Stimulated activated CD4-positive, alpha-beta T cell treated with anti-CD3 and anti-CD28 coated beads, Interleukin-1b, Interleukin-23, amount 100 ng/mL, for 48 hours (primary cell): ENCODE measurements at places on chromosomes 1 and 21.

GRCh38 chr1:194214735-194215134, 1028.3 kb upstream of the B3GALT2 start:
- no peak for DNase-seq

DNA sequence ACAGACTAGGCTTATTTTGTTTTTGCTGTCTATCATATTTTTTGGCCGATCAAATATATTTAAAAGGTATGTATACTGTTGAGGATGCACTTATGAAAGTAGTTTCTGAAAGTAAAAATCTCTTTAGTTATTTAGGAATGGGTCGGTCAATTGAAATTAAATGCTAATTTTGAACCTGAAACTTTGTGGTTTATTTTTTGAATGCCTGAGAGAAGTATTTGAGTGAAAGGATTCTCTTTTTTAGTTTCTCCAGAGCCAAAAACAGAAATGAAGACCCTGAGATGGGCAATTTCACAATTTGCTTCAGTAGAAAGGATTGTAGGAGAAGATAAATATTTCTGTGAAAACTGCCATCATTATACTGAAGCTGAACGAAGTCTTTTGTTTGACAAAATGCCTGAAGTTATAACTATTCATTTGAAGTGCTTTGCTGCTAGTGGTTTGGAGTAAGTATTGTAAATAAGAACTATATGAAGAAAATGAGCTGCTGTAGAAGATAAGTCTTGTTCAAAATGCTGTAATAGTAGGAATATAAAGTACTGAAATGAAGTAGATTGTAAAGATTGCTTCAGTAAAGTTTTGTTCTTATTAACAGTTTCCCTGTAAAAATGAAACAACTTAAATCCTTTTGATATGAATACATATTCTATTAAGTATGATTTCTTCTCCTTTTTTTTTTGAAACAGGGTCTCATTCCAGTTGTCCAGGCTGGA, 11.5 kb downstream of the USP1 start:
- DNase-seq: no peak

GRCh38 chr1:160801836-160802580, 6.0 kb downstream of the LY9 start:
- DNase-seq: no peak

GRCh38 chr1:104120525-104120924, 370.8 kb downstream of the AMY1C start:
- DNase-seq: no peak

DNA sequence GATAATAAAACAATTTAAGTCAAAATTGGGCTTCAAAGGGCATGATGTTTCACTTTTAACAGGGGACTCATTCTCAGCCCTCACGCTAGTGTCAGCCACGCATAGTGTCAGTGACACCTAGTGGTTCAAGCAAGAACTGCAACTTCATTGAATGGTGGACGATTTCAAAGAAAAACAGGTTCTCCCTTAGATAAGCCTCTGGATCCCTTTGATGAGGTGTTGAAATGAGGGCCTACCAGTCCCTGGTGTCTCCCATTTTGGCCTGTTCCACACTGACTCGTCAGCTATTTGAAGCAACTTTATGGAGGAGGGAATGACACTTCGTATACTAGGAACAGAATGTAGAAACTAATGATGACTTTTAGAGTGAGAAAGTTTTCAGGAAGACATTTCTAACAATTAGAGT, 56.2 kb downstream of the FCRL5 start:
- peak; percentile 24 for DNase-seq

- no peak for DNase-seq
These were observed 81.5 kb downstream of the NDUFS5 start for GRCh38 chr1:39107341-39108290.

DNA sequence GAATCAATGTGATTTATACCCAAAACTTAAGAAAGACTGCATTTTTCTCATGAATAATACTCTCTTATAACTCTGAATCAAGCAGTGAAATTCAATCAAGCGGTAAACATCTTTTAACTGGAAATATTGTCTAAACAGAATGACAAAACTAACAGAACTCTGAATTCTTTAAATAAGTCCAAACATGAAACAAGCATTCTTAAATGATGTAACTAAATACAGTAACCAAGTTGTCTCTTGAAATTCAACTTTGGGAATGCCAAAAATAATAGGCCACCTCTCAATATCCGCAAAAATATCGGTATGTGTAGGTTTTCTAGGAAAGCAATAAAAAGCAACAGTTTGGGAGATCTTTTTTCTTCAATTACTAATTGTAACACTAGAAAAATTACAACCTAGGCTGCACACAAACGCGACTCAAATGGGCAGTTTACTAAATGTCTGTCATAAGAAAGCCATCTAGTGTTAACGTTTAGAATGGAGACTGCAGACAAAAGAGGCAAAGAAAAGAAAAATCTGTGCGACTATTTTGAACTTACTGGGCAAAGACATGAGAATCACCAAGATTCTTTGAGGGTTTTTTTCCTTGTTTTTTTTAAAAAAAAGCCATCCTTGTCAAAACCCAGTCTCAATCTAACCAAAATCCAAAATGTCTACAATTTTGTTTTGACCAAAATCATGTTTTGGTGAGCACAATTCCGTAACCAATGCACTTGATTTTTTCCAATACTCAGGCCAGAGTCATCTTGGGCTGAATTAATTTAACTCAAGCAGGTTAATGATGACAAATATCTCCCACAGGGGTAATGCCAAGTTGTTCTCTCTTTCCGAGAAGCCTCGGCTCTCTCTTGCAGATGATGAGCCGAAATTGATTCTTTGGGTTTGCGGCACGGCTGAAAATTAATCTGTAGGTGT, 1.3 kb downstream of the SIPA1L2 start:
- DNase-seq: no peak

- peak; percentile 47 for DNase-seq
These were observed 1.2 kb downstream of the TUT4 start for GRCh38 chr1:52551507-52552235.

DNA sequence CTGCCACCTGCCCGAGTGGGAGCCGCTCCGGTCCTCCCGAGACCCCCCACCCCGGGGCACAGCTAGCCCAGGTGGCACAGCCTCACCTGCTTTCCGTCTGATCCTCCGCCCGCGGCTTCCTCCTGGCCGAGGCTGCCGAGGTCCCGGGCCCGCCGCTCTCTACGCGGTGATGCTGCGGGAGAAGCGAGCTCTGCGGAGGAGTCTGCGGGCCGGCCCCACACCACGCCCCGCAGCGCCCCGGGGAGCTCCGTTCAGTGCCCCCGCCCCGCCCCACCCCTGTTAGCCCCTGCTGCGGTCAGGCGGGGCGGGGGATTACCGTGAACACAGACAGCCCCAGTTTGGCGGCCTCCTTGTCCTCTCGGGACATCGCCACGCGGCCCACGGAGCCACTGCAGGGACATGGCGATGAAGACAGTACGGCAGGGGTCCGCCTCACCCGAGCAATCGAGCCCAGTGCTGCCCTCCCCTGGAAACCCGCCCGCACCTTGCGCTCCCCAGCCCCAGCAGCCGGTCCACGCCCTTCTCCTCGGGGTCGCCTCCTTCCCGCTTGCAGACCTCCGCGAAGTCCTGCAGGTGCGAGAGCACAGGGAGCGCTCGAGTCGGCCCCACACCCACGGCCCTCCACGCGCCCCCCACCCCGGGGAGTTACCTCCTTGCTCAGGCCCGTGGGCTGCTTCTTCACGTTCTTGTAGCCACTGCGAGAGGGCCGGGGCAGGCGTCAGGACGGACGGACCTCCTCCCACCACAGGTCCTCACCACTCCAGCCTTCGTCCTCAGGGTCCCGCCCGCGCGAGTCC, 933 bp downstream of the C1orf35 start:
- peak; percentile 58 for DNase-seq

- no peak for DNase-seq
These were observed 21.1 kb upstream of the GPR157 start for GRCh38 chr1:9149837-9150581.

GRCh38 chr1:6906783-6907182, 121.5 kb downstream of the CAMTA1 start:
- DNase-seq: no peak

DNA sequence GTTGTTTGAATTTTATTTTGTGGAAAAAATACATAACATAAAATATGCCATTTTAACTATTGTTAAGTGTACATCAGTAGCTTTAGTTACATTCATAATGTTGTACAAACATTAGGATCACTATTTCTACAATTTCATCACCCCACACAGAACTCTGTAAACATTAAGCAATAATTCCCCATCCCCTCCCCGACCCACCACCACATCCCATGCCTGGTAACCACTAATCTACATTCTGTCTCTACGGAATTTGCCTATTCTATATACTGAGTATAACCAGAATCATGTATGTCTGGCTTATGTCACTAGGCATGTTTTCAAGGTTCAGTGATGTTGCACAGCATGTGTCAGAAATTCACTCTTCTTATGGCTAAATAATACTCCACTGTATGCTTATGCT, 47.7 kb downstream of the CDC42BPA start:
- no peak for DNase-seq

DNA sequence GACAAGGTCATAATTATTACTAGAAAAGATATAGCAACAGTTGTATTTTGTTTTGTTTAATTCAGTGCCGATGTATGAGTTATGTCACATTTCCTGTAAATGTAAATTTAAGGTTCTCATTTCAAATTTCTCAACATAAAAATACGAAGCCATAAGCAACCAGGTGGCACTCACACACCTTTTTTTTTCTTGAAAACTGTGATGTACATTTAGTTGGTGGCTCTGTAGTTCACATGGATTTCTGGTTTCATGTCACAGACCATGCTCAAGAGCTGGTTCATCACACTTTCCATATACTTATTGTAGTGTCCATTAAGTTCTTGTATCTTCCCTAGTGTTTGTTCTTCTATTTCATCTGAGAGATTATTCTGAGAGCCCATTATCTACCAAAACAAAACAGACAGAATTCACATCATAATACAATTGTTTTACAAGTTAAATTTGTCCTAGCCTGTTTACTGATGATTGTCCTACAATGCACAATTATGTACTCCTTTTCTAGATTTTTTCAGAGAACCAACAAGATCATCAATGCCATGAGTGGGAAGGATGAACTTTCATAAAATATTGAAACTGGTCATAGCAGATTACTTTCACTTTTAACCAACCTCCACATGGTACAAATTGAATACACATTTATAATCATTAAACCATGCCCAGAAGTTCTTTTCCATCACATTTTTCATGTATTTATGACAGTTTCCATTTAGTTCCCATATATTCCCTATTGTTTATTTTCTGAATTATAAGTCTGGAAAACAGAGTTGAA, 17.1 kb downstream of the ATP6V1G3 start:
- no peak for DNase-seq

- DNase-seq: no peak
These were observed 8.0 kb downstream of the FCAMR start for GRCh38 chr1:206962272-206962671.

- DNase-seq: no peak
These were observed 7.1 kb downstream of the IGSF9 start for GRCh38 chr1:159938211-159938852.

- no peak for DNase-seq
These were observed 43.1 kb downstream of the SKI start for GRCh38 chr1:2271211-2271721.

DNA sequence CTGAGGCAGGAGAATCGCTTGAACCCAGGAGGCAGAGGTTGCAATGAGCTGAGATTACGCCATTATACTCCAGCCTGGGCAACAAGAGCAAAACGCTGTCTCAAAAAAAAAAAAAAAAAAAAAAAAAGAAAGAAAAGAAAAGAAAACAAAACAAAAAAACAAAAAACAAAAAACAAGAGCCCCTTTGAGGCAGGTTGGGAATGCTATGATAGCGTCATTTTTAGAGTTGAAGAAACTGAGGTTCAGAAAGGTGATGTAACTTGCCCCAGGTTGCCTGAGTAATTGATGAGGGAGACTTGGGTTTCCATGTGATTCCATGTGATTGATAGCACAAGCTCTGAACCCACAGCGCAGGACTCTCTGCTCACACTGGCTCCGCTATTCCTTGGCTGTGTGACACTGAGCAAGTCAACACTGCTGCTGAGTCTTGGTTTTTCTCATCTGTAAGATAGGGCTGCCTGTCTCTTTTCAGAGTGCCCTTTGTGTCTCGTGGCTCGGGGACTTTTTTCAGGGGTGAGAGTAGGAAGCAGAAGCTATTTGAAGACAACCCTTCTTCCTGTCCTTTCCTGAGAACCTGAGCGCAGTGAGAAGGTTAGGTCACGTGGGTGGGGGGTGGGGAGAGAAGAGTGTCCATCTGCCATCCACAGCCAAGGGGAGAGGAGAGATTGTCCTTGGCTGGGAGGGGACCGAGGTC, 2.5 kb downstream of the CNR2 start:
- DNase-seq: no peak

DNA sequence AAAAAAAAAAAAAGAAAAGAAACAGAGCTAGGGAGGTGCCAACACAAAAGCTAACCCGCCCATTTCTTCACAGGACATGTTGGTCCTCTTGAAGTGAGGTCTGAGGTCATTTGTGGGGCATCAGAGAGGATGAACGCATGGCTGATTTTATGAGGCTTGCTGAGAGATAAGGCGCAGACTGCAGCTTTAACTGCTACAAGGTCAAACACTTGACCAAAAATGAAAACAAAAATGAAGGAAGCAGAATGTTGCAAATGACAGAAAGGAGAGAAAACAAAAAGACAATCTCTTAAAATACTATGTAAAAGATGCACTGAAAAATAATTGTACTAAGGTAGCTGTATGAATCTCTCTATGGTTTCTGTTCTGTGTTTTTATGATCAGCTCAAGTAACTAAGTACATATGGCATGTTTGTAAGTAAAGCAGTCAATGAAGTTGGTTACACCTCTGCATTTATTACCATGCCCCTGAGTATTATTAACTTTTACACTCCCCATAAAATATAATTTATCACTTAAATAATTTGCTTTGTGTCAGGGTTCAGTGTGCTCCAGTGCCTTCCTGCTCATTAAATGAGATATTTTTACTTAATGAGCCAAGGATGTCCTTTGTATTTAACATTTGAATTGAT, 249.1 kb upstream of the NR5A2 start:
- DNase-seq: no peak

GRCh38 chr1:36119456-36119855, 5.6 kb downstream of the COL8A2 start:
- no peak for DNase-seq

DNA sequence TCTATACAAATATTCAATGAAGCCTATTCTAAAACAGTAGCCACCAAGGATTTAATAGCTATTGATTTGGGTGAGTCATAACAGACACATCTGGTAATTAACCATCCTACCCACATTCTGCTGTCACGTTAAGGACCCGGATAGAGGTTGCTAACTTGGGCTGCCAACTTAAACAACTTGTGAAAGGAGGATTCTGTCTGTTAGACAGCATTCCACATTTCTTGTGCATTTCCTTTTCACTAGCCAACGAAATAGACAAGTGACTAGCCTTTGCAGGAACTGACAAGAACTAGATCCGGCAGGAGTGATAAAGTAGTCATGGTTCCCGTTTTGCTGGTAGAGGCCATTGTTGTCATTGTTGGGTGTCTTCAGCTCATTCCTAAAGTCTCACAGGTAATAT, 9.5 kb downstream of the DSCAM start:
- no peak for DNase-seq

DNA sequence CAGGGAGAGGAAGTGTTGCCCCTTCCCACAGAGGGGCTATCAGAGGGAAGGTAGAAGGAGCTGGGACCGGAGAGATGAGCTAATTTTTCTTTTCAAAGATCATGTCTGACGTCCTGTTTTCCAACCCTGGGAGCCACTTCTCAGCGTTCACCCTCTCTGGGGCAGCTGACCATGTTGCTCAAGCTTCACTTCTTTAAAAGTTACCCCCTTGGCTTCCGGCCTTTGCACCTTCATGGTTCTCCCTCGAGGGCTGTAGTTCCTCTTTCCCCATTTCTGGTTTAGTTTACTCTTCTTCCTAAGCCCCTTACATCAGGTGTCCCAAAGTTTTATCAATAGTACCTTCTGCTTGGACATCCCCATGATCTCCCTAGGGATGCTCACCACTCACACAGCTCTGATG, 23.8 kb upstream of the CSF1 start:
- no peak for DNase-seq

GRCh38 chr1:111746614-111746999, 7.4 kb upstream of the INKA2 start:
- DNase-seq: no peak
